ENCODE measurements at places on chromosomes 11 and 22.

- peak; percentile 68 for DNase-seq
- no peak overlapping the region for H3K4me3 ChIP-seq
- H3K27ac ChIP-seq = no peak overlapping the region
- H3K4me1 ChIP-seq = no peaks in the 10 kb centered on the region
- no peaks in the 10 kb centered on the region for H3K27me3 ChIP-seq
Observed at GRCh38 chr11:95453616-95454171, 222.7 kb upstream of the SESN3 start.

DNA sequence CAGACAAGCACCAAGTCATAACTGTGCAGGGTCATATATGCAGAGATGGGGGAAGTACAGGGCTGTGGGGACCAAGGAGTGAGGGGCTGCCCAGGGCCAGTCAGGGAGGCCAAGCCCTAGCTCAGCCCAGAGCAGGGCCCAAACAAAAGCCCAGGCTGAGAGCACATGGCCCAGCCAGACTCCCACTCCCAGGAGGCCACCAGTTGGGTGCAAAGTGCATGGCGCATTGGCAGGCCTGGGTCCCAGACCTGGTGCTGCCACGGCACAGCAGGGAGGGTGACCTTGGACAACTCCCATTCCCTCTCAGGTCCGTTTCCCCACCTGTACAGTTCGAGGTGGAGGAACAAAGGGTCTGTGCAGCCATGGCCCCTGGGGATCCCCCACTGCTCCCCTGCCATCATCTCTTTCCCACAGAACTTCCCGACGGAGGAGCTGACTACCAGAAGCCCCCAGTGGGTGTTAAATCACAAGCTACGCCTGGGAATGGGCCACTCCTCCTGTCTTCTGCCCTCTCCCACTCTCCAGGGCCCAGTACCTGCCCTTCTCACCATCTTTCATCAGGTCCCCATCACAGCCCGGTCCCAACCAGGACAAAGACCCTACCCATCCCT, 608 bp downstream of the NIPSNAP1 start:
- DNase-seq = no peak
- peak overlapping the region; percentile 69 for H3K4me3 ChIP-seq
- peaks cover 7% of the 10 kb centered on the region for H3K4me1 ChIP-seq
- H3K36me3 ChIP-seq = no peaks in the 10 kb centered on the region
- H3K27ac ChIP-seq = peak overlapping the region; percentile 69

DNA sequence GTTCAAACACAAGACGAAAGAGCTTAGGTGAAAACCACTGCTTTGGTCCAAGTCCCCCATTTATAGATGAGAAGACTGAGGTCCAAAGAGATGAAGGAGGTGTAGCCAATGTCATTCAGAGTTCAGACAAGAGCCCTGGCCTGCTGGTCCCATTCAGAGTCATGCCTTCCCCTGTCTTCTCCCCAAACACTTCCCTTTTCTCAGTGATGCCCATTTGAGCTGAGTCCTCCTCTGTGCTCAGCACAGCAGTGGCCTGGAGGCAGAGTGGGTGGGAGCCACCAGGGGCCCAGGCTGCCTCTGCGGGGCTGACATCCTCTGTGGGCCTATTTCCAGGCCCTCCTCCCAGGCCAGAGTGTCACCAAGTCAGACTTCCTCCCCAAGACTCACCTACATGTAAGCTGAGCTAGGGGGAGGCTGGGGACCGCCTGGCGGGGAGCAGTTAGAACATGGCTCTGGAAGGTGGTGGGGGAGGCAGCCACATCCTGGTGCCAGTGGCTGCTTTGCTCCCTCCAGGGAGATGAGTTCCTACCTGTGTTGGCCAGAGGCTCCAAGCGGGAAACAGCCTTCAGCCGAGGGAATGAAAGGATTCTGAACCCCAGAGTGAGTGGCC, 22.4 kb upstream of the LRRC10B start:
- H3K4me3 ChIP-seq = no peak overlapping the region
- H3K27ac ChIP-seq = no peak overlapping the region
- DNase-seq = no peak
- H3K36me3 ChIP-seq = no peaks in the 10 kb centered on the region
- H3K27me3 ChIP-seq = no peaks in the 10 kb centered on the region

DNA sequence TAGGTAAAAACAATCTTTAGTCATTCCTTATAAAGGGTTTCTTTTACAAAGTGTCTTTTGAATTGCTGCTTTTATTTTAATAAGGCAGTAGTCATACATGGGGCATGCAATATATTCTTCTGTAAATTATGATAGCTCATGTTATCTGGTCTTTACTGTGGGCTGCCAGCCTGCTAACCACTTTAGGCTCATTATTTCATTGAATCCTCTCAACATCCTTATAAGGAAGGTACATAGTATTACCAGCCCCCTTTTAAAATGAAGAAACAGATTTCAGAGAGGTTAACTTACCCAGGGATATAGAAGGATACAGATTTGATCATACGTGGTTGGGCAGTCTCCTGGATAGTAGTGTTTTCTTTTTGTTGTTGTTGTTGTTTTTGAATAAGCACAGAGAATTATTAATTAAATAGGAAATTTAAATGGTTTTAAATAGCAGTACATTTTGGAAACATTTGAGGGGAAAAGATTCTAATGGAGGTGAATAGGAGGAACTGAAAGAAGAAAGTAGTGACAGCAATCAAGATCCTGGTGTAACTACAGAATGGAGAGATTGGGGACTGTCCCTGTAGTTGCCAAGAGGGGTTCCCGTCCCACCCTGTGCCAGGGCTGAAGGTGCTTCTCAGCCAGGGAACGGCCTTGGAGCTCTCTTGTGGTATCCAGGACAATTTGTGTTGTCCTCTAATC, 21.0 kb downstream of the SPECC1L start:
- H3K4me1 ChIP-seq = peaks cover 75% of the 10 kb centered on the region
- no peak overlapping the region for H3K4me3 ChIP-seq
- no peaks in the 10 kb centered on the region for H3K27me3 ChIP-seq
- H3K36me3 ChIP-seq = no peaks in the 10 kb centered on the region
